Stimulated activated CD8-positive, alpha-beta memory T cell treated with anti-CD3 and anti-CD28 coated beads, Interleukin-4, amount 100 ng/mL, for 1 hour (primary cell): ENCODE measurements at places on chromosomes 16 and 17.

- DNase-seq, result no peak
Observed at GRCh38 chr17:28549236-28550132, 2.9 kb downstream of the UNC119 start.

- DNase-seq, result no peak
Observed at GRCh38 chr16:23342083-23342640, 40.1 kb downstream of the SCNN1B start.

- DNase-seq, result no peak
Observed at GRCh38 chr17:40313668-40314583, 4.9 kb downstream of the RARA start.

GRCh38 chr16:87066133-87067002, 250.8 kb downstream of the C16orf95 start:
- DNase-seq, result no peak

DNA sequence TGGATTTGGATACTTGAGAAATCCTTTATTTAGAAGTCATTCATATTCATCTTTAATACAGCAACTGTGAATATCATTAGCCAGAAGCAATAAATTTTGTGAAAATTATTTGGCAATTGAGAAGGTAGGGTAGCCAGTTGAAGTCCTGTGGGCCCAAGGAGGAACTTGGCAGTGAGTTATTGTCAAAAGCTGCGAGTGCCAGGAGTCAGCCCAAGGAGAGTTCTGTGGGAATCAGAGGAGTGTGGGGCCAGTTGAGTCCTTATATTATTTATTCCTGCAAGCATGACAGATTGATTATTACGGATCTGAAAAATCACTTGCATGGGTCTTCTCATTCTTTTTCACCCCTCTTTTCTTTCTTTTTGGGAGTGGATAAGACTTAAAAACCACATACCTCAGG, 38.3 kb downstream of the PRKCA start:
- no peak for DNase-seq

DNA sequence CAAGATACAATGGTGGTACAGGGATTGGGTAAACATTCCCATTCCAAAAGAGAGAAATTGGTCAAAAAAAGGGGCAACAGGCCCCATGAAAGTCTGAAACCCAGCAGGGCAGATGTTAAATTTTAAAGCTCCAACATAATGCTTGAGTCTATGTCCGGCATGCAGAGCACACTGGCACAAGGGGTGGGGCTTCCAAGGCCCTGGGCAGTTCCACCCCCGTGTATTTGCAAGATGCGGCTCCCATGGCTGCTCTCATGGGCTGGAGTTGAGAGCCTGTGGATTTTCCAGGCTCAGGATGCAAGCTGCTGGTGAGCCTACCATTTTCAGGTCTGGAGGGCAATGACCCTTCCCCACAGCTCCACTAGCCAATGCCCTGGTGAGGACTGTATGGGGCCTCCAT, 27.9 kb upstream of the RAI1 start:
- DNase-seq, result no peak

- DNase-seq, result no peak
Observed at GRCh38 chr17:49373115-49373514, 11.1 kb upstream of the ZNF652 start.

- no peak for DNase-seq
Observed at GRCh38 chr16:17469011-17469740, 1.6 kb downstream of the XYLT1 start.

DNA sequence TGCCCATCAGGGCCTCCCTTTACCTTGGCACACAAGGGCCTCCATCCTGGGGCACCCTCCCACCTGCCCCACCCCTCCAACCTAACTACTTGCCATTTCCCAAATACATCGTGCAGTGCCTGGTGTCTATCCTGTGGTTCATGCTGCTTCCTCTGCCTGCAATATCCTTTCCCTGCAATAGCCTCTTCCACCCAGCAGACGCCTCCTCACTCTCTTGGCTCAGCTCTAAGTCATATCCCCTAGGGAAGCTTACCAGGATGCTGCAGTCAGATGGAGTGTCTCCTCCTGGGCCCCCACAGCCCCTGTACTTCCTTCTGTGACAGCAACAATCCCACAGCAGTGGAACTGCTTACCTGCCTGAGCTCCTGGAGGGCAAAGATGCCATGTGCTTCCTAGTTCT, 36.7 kb downstream of the CCDC182 start:
- DNase-seq, result no peak

GRCh38 chr17:17073581-17074403, 31.5 kb downstream of the MPRIP start:
- no peak for DNase-seq

- no peak for DNase-seq
Observed at GRCh38 chr17:1232786-1233185, 37.5 kb upstream of the BHLHA9 start.

DNA sequence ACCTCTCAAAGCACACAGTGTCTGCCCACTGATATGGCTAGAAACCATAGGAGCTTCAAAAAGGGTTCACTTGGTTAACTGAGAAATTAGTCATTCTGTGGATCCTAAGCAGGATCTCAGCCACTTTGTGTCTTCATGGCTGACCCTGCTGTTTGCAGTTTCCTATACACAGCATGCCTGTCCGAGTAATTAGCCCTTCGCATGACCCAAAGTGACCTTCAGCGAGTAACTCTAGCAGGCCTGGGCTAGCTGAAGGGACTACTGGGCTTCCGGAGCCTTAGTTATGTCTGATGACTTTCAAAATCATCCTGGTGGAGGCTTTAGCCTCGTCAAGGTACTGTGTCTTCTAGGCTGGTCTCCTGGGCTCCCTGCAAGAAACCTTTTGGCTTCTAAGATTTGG, 28.9 kb upstream of the FBXW10B start:
- no peak for DNase-seq

DNA sequence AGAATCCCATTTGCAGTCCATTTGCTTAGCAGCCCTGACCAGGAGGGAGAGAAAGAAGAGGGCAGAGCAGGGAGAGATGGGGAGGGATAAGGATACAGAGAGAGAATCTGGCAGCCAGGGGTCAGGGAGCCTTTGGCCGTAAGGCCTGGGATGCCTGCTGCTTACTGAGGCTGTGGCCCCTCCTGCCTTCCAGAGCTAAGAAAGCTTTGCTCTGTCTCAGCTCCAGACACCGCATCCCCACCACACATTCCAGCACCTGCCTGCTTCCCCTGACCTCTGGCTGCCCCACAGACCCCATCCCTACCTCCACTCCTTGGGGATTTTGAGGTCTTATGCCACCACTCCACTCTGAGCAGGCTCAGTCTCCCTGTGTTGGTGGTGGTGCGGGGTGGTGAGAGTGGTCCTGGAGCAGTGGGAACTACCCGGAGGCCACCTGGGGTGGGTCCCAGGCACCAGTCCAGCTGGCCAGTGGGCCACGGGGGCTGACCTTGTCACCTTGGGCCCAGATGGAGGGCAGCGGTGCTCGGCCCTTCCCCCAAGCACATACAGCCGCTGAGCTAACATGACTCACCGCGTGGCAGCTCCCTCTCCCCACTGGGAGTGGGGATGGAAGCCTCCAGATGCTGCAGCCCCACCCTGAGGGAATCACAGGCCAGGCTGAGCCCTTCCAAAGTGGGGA, 58.3 kb downstream of the RAI1 start:
- DNase-seq, result no peak

- DNase-seq, result no peak
Observed at GRCh38 chr16:4918781-4919251, 18.1 kb downstream of the PPL start.

DNA sequence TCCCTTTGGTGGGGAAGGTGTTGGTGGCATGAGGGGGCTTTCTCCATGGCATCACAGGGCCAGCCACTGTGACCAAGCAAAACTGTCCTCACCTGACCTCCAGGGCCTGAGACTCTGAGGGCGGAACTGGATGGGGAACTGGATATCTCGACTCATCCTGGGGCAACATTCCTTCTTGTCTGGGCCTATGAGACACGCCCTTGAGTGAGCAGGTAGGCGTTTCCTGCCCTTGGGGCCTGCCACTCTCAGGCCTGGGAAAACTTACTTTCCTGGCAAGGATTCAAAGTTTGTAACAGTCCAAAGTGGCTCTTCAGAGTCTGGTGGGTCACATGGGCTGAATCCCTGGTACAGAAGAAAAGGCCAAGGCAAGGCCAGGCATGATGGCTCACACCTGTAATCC, 9.6 kb downstream of the MT1X start:
- DNase-seq, result no peak

GRCh38 chr16:24409045-24409444, 130.3 kb upstream of the RBBP6 start:
- DNase-seq, result no peak
